Psoas muscle (tissue), 8 donors: ENCODE measurements at places on chromosomes 4 and X.

GRCh38 chrX:20309806-20310205, 43.1 kb upstream of the RPS6KA3 start:
- no peak for DNase-seq

DNA sequence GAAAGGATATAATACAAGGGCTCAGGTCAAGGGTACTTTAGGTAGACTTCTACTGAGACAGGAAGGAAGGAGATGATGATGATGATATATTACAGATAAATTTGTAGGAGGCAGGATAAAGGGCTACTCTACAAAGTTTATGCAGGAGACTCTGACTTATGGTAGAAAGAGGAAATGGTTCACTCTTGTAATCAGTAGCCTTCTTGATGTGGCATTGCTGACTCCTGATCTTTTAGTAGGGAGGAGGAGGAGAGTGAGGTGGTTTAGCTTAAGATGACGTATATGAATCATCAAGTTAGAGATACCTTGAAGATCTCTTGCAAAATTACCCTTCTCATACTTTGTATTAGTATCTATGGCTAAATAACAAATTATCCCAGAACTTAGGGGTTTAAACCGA, 4.7 kb downstream of the BLTP1 start:
- DNase-seq = no peak

DNA sequence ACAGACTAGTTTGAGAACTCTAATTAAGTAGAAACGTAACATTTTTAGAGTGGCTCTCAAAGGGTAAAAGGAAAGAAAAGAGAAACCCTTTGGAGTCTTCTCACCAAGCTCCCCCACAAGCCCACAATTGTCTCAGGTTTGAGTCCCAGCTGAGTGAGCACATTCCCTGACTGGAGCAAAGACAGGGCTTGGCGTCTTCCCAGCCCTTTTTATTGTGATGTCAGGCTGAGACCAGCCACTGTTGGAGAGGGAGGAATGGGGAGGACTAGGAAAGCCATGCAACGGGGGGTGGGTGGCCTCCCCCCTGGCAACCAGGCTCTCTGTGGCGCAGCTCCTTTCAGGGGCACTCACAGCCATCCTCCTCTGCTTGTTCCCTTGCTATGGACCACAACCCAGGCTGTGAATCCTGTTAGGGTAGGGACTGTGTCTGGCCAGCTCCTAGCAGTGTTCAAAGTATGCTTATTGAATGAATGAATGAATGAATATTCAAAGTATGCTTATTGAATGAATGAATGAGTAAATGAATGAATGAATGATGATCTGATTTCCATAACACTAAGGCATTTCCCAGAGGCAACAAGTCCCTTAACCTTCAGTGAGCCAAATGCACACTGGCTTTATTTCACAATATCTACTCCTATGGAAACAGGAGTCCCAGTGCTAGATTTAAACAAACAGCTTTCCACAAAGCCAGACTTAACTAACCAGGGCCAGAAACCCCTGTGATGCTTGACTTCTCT, 413.3 kb downstream of the MID1IP1 start:
- DNase-seq = no peak

GRCh38 chr4:181969151-181969550, 274.1 kb upstream of the TENM3 start:
- no peak for DNase-seq

- peak; percentile 58 for DNase-seq
Observed at GRCh38 chrX:119512146-119512800, 44.0 kb downstream of the SLC25A5 start.

- DNase-seq = no peak
Observed at GRCh38 chr4:4507403-4507802, 34.4 kb downstream of the STX18 start.

DNA sequence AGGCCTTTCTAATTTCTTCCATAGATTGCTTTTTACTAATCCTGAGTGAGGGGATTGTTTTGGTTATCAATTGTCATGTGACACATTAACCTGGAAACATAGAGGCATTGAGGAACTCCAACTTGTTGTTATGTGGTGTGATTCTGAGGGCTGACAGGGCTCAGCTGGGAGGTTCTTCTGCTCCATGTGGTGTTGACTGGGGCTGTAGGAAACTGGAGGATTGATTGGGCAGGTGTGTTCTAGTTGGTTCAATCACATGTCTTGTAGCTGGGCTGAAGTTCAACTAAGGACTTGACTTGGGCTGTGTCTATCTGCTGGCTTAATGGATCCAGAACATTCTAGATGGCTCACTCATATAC, 10.8 kb upstream of the CRLF2 start:
- DNase-seq = no peak

DNA sequence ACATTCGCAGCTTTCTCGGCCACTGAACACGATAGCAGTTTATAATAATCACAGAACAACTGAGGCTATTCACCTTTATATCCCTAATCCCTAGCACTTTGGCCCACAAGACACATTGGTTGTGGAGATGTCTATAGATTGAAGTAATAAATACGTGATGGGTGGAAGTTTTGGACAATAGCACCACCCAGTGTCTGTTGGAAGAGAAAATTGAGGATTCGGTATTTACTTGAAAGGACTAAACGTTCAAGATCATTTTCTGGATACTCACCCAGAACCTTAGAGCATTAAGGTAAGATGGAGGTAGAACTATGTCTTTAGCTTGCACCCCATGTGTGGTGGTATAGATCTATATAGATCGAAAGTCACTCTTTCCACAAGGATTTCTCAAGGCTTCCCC, 787 bp upstream of the TMSB15A start:
- DNase-seq = no peak

- DNase-seq = no peak
Observed at GRCh38 chr4:124977045-124977444, 264.5 kb upstream of the ANKRD50 start.
